ENCODE measurements at places on chromosomes 6 and 20. TPM values are rescaled to one million over a fixed set of nuclear protein-coding genes. Genes with fewer than 3 reads are reported as not detected.

Gene GPR6
- total RNA-seq: not detected

Gene PRPH2
- total RNA-seq: 3.0 TPM

Gene SLC22A2
- not detected for total RNA-seq

Gene CGA
- total RNA-seq: not detected

Gene LIN28B
- not detected for total RNA-seq

Gene BMP2
- 1.2 TPM for total RNA-seq

Gene ADGB
- not detected for total RNA-seq

Gene SLC32A1
- not detected for total RNA-seq

Gene RIPPLY2
- not detected for total RNA-seq

Gene ENPP1
- 1.4 TPM for total RNA-seq

Gene GTSF1L
- not detected for total RNA-seq

Gene C20orf96
- total RNA-seq: 0.93 TPM

Gene ANKEF1
- 0.68 TPM for total RNA-seq

Gene IL17A
- total RNA-seq: not detected

Gene WFDC5
- total RNA-seq: not detected

Gene PFDN4
- 36.2 TPM for total RNA-seq

Gene DEFB112
- not detected for total RNA-seq

Gene SDC4
- total RNA-seq: 48.1 TPM

Gene FKBP1C
- total RNA-seq: 0.09 TPM

Gene MBOAT1
- 2.0 TPM for total RNA-seq

Gene C6orf58
- total RNA-seq: 0.35 TPM

Gene VNN1
- not detected for total RNA-seq

Gene SLC4A11
- 1.4 TPM for total RNA-seq

Gene DUSP15
- 0.09 TPM for total RNA-seq

Gene HLA-G
- not detected for total RNA-seq

Gene ZBTB12
- total RNA-seq: 2.6 TPM

Gene SLC17A1
- not detected for total RNA-seq

Gene CALHM4
- not detected for total RNA-seq

Gene NECAB3
- total RNA-seq: 41.2 TPM

Gene CD2AP
- total RNA-seq: 2.8 TPM

Gene PRSS16
- not detected for total RNA-seq

All from pericardium fibroblast (primary cell).